Common myeloid progenitor, CD34-positive (primary cell): ENCODE measurements at places on chromosomes 4 and X.

GRCh38 chr4:44678094-44679041, at the start of gene GUF1:
TSS of gene GUF1 (plus strand) at chr4:44678420. CDS start at chr4:44678623, 203 bp downstream.
- peak; percentile 96 for DNase-seq

DNA sequence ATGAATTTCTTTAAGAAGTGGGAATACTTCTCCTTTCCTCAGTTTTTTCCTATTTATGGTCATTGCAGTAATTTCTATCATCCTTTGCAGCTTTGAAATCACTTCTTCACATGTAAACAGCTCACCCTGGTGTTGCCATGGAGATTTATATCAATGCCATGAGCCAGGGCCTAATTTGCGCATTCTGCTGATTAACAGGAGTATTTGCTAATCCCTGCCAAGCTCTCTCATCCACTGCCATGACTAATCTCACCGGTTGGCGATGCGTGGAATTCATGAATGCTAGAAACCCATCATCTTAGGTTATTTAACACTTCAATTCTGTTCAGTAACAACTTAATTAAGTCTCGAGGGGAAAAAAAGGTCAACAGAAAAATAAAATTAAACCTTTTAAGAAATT, 11.8 kb upstream of the FGF13 start:
- no peak for DNase-seq

- peak; percentile 49 for DNase-seq
Measured at GRCh38 chr4:12126474-12126873, 697.8 kb upstream of the HS3ST1 start.

DNA sequence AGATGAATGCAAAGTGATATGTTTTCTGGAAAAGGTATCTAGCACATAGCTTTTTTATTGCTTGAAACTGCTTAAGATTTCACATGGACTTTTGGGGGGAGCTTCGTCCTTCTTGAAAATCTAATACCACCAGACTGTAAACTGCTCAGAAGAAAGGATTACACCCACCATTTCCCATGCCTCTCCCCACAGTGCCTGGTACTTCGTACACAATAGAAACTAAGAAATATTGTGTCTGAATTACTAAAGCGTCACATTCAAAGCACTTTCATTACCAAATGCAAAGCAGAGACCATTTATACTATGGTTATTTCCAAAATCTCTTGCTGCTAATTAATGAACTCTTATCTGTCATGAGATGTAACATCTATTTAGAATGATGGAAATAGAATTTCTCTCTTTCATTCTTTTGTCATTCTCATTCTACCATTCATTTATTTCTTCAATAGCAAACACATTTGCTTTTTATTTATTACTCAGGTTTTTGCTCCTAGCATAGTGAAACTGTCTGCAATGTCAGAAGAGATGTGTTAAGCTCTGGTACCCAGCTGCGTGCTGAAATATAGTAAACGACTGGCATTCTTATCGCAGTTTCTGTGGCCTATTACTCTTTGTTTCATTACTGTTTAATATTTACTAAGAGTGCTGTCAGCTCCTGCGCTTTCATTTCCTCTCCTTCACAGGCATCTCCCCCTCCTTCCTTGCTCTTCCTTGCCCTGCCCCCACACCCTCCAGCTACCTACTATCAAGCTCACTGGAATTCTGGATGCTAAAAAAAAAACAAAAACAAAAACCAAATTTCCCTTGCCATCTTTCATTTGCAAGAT, 51.4 kb upstream of the RAPGEF2 start:
- DNase-seq, result no peak

DNA sequence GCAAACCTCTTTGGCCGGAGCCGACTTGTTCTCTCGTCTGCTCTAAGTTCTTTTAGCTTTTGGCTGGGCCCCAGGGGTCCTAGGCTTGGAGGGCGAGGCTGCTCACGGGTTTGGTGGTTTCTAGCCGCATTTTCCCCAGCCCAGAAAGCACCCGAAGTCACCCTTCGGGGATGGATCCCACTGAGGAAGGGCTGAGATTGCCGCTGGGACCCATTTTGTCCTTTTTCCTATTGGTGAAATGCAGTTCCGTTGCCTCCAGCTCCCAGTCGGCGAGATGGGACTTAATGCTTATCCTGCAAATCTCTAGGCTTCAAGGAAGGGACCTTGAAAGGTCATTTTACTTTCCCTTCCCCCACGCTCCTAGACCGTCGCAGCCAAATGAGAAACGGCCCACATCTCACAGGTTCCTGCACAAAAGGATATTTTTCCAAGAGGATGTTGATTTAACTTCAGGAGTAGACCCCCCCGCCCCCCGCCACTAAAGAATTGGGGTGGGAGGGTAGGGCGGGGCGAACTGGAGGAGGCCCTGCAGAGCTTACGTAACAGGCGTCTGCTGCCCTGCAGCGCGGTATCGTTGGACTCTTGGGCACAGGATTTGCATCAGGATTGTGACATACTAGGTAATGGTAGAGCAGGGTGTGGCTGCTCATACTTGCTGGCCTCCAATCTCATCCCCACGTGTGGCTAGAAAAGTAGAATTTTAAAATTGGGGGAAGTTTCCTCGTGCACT, 564 bp downstream of the PGK1 start:
- no peak for DNase-seq

GRCh38 chrX:17788956-17789562, 51.8 kb downstream of the SCML1 start:
- no peak for DNase-seq

GRCh38 chrX:47629419-47630200, at the start of gene CFP:
TSS of gene CFP (minus strand) at chrX:47629930. CDS start at chrX:47629844, 86 bp downstream.
- DNase-seq, result peak; percentile 29

- DNase-seq, result no peak
Measured at GRCh38 chr4:74464291-74464690, 19.4 kb downstream of the AREG start.

GRCh38 chrX:78024349-78025059, 55.1 kb upstream of the PGAM4 start:
- peak; percentile 49 for DNase-seq

- no peak for DNase-seq
Measured at GRCh38 chr4:41752081-41752836, 3.7 kb upstream of the PHOX2B start.

DNA sequence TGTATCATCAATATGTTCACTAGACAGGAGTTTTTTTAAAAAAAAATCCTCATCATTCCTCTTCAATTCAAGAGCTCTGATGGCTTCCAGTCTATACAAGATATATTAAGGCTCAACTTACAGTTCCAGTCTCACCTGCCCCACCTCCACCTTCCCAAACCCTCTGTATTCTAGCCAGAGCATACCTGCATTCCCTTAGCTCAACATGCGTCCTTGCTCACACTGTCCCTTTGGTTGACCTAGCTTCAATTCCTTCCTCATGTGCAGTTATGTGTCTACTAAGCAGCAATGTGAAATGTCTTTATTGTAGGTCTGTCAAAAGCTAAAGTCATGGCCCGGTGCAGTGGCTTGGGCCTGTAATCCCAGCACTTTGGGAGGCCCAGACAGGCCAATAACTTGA, 10.8 kb downstream of the DHX15 start:
- no peak for DNase-seq

DNA sequence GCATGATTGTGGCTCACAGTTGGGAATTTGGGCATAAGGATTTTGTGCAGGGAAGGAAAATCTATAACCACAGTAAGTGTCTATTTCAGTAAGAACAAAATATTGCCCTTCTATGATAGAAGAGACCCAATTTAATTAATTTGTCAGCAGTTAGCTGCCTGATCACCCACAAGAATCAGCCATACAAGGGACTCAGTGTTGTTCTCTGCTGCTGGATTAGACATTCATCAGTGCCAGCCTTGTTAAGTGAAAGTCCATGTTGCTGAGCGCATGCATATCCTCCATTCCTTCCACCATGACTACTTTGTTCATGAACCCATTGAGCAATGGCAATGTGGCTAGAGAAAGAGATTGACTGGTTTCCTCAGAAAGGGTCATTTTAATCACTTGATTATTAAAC, 125.3 kb upstream of the PDHA2 start:
- no peak for DNase-seq

- DNase-seq, result no peak
Measured at GRCh38 chr4:176752191-176752749, 40.5 kb downstream of the VEGFC start.

- peak; percentile 28 for DNase-seq
Measured at GRCh38 chrX:134396174-134396573, 63.8 kb upstream of the HPRT1 start.

DNA sequence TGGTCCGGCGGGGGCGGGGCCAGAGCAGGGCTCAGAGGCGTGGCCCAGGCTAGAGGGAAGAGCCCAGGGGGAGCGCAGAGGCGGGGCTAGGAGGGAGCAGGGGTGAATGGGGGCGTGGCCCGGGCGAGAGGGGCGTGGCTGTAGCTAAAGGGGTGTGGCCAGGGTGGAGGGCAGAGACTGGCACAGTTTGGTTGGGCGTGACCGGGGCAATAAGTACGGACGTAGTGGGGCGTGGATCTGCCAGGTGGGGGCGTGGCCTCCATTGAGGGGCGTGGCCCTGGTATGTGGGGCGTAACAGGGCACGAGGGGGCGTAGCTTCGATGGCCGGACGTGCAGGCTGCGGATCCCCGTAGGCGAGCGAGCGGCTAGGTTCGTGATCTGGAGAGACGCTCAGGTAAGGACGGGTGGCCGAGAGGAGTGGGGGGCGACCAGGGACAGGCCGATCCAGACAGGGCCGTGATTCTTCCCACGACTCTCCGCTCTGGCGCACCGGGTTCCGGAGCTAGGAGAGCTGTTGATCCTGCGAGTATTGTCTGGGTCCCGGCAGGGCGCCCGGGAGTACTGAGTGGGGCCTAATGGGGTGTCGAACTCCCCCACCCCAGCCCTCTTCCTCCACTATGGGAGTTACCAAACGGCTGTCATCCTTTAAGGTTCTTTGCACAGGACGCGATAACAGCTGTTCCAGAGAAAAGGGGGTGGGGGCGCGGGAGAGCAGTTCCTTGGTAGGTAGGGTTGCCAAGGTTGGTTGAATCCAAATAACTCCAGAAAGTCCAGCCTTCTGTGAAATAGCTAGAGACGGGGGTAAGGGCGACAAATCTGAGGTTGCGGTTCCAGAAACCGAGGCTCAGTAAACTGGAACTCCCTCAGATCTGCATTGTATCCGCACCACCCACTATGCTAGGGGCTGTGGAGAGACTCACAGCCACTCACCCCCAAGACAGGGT, at the start of gene CA5B:
Gene CA5B (plus strand): TSS at position 312 of the 944 bp plus-strand sequence. CDS start 11,754 bp downstream, outside the sequence.
- peak; percentile 96 for DNase-seq

- DNase-seq, result no peak
Measured at GRCh38 chr4:105662935-105663675, 45.4 kb downstream of the INTS12 start.

GRCh38 chr4:42280327-42281095, 116.8 kb upstream of the SHISA3 start:
- peak; percentile 65 for DNase-seq

DNA sequence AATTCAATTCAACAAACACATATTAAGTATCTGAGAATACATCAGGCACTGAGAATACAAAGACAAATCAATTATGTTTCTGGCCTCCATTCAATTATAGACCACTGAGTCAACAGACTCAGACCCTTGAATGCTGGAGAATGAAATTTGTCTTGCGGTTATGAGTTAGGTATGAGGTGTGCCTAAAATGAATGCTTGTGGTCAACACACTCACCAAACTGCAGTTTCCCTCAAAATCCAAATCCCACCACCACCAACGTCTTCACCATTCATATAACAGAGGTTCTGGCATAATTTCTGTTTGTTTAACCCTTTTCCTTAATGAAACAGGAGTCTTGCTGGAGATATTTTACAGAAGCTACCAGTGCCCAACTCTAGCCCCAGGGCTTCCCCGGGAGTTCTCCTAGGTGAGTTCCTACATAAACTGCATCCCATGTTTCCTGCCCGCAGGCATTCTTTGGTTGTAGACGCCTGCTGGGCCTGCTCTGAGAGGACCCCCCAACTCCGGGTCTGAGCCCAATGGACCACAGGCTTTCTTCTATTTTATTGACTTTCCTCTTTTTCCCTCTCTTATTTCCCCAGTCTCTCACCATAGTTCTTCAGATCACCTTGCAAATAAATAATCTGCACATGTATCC, 119.2 kb downstream of the DDX53 start:
- no peak for DNase-seq

DNA sequence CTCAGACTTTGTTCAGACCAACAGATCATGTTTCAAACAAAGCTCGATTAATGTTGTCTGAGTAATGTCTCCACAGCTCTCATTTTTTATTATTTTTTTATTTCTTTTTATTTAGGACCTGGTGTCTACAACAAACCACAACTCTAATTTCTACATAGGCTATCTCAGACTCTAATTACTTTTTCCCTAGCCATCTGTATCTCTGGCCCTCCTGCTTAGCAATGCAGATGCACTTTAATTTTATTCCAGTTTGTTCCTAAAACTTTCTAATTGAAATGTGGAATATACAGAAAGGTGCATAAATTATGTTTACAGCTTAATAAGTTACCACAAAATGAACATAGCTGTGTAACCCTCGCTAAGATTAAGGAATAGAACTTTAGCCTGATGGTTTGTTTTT, 119.2 kb upstream of the MID1IP1 start:
- no peak for DNase-seq

DNA sequence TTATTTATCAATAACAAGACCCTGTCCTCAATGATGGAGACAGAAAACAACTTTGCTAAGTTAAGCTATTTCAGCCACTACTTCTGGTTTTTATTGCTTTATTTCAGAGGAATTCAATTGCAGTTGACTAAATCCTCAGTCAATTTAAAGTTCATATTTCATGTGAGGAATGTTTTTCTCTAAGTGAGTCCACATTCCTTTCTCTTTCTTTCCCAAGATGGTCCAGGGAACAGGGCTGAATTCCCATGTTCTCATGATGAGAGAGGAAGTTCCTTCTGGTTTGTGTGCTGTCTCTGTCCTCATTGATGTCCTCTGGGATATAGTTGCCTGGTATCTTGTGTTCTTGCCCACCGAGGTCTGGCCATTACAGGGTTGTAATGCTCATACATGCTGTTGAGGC, 117.2 kb downstream of the SLIT2 start:
- DNase-seq, result no peak

DNA sequence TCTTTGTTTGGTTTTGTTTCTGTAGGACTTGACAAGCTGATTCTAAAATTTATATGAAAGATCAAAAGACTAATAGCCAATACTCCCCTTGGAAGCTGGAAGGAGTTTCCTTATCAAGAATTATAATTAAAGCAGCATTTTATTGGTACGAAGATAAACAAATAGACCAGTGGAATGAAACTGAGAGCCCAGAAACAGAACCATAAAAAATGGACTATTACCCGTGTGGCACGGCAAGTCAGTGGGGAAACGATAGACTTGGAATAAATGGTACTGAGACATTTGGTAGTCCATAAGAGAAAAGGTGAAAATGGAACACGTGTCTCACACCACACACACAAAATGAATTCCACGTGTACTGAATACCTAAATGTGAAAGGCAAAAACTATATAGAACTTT, 42.4 kb upstream of the CEP135 start:
- no peak for DNase-seq
